ENCODE measurements at places on chromosomes 7 and 10.

- no peak for DNase-seq
These were observed 32.7 kb downstream of the R3HCC1L start for GRCh38 chr10:98167191-98167590.

- DNase-seq, result no peak
These were observed 2.3 kb downstream of the MINPP1 start for GRCh38 chr10:87506956-87507355.

- no peak for DNase-seq
These were observed 97.1 kb downstream of the TCF7L2 start for GRCh38 chr10:113047151-113047550.

DNA sequence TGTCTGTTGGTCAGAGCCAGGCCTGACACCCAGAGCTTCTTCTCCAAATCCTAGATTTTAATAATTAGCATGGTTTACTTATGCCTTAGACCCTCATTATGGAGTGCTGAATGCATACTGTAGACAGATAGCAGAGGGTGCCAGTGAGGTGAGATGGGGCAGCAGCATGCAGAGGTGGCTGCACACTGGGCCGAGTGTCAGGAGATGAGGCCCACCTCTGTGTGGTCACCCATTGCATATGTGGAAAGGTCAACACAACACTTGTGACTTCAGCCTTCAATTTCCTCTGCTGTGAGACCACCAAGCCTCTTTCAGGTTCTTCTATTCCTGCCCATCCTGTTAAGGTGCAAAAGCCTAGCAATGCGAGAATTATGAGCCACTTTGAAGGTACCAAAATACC is 39.7 kb upstream of the NMT2 start:
- DNase-seq, result no peak

GRCh38 chr7:139733751-139734150 is 44.0 kb downstream of the HIPK2 start:
- no peak for DNase-seq

GRCh38 chr7:78616539-78616938 is 818.0 kb downstream of the PHTF2 start:
- no peak for DNase-seq

DNA sequence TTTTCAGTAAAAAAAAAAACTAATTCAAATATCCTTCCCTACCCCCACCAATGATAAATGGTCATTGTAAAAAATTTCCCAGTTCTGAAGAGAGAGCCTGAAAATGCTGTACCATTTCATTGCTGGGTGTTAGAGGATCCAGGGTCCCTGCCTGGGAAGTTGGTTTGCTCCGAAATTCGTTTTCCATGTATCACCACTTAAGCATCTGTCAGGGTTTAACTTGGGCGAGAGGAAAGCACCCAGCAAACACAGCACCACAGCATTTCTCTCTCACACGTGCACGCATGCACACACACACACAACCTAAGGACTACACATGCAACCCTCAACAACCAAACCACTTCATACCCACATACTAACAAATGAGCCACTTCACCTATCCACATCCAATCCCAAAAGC is 42.1 kb upstream of the EMX2 start:
- DNase-seq, result no peak

- DNase-seq, result no peak
These were observed 47.0 kb upstream of the VWDE start for GRCh38 chr7:12450615-12451014.

DNA sequence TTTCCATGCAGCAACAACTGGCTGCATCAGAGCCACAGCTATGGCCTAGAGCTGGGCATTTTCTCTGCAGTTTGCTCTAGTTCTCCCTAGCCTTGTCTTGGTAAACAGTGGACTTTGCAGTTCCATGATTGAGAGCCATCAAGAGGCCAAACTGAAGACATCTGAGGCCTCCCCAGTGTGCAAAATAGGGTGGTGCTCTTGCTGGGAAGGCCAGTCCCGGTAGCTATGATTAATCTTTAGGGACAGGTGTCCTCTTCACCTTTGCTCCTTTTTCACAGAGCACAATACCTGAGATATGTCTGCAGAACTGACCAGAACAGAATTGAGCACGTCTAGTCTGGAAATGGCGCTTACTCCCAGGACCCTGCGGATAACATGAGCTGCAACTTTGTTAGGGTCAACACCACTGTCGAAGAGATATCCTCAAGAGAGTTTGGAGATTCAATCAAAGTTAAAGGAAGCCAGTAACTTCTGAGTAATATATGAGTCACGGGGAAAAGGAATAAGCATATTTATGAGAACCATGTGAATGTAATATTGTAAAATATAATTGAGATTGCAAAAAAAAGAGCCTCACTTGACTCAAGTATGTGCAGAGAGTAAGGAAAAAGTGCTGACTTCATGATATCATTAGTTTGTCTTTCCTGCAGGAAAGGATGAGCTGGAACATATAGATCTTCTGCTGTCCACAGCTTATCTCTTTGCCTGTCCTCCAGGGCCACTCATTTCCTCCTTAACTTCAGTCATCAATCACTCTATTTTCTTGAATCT is 76.7 kb downstream of the ANK3 start:
- peak; percentile 70 for DNase-seq

GRCh38 chr7:125257617-125258016 is 328.0 kb upstream of the POT1 start:
- no peak for DNase-seq

DNA sequence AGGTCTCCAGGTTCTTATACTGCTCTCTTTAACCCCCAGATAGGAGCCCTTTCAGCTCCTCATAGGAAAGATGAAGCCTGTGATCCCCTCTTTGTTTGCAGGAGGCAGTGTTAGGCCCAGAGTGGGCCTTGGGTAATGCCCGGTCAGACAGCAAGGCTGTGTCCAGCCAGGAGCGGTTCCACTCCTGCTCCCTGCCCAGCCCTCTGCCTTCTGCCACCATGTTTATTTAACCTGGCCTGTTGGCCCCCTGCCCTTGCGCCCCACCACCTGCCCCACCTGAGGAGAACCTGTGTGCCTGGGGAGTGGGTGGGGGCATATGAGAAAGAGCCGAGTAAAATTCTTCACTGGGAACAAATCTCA is 24.3 kb downstream of the CDH23 start:
- no peak for DNase-seq

DNA sequence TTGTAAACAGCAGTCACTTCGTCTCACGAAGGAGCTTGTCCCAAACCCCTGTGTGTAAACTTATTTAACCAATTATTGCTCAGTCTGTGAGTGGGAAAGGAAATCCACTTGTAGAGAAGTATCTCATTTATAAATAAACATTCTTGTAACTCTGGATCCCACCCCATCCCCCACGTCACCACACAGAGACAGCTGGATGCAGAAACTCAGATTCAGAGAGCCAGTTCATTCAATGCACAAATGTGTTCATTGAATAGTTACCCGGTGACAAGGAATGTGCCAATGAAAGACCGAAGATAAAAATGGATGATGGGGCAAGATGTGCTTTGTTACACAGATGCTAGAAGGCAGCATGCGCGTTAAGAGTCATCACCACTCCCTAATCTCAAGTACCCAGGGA is 8.3 kb upstream of the OCM start:
- peak; percentile 20 for DNase-seq

DNA sequence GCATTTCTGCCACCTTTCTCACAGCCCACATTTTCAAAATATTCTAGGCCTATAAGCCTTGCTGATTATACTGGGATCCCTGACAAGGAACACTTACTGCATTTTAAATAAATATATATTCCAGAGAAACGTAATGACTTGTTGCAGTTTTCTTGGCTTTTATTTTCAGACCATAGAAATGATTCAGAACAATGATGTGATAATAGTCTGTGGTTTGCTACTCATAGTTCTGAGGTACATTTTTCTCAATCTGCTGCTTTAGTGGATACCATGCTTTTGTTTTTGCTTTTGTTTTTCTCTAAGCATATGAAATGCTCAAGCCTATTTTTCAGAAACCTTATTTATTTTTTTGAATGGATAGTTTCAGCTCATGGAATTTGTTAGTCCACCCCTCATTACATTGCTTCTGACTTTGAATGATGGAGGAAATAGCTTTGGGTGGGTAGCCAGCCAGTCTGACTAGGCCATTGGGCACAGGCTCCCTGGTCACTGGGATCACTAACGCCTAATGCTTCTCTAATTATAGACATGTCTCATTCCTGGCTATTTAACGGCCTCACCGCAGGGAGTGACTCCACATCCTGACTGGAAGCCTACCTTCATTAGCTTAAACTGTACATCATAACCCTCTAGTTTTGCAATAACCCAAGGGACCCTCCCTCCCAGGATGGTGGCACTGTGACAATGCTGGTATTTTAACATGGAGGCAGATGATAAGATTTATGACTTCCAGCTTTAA is 66.1 kb downstream of the MBL2 start:
- no peak for DNase-seq

DNA sequence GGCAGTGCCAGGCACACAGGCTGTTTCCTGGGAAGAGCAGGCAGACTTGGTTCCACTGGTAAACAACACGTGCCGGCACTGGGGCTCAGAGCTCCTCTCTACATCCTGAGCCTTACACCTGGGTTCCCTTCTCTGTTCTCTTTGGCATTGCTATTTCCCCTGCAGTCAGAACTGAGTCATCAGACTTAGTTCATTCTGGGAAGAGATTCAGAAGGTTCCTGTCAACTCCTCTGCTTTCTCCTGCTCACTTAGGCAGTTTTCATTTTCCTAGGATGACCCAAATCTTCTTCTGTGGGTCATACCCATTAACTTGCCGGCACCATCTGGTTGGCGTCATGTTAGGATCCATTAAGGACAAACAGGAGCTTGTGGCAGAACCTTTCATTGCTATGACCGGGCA is 33.4 kb upstream of the LRRC18 start:
- DNase-seq, result no peak

DNA sequence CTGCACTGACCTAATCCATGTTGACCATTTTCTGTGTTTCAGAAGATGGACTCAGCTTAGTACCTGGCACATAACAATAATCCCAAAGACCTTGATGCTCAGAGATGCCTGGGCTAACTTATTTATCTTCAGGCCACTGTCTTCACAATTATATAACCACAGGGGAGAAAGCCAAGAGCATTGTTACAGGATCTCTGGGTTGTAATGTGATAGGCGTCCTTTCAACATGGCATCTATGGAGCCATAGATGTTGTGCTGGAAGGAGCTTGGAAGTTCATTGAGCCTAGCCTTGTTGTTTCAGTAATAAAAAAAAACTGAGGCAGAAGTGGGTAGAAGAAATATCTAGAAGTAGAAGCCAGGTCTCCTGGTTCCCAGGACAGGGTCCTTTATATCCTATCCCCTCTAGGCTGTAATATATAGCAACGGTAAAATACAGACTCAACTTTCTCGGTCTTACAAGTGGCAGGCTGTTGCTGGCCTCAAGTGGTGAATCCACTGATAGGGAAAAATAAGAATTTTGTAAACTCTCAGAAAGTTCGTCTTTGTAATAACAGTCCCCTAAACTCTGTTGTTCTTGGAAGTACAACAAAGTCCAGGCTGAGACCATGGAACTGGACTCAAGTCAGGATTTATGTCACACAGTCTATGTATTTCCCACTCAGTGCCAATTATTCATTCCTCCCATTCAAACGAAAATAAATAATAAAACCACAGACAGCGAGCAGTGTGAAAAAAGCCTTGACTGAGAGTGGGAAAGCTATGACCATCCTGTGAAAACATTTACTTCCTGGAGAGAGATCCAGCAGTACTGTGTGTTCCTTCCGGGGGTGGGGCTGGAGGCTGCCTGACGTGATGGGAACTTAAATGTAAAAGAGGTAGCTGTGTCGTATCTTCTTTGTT is 277.6 kb downstream of the REEP3 start:
- peak; percentile 98 for DNase-seq

DNA sequence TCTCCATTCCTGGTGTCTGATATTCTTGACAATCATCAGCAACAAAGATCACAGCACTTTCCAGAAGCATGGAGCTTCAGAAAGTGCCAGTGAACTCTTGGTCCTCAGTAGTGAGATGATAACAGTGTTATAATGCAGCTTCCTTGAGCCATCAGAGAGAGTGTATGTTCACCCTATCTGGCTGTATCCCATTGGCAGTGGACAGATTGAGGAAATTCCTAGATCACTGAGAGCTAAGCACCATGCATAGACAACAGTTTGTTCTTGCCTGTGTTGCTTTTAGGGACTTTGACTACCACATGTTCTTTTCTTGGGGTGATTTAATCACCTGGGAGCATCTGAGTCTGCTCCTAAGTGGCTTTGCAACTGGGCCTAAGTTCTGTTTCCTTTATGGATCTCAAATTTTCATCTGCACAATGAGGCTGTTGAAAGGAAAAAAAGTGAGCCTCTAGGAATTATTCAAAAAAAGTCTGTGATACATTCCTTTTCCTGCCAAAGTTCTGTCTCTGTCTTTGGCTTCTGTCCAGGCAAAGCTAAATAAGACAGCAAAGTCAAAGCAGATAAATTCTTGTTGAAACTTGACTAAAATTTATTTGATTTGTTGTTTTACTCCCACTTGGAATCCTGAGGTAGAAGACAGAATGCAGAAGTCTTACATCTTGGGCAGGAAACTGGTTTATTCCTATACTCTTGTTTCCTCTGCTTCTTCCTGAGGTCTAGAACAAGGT is 14.5 kb upstream of the ZNF282 start:
- DNase-seq, result no peak

- no peak for DNase-seq
These were observed 651 bp downstream of the AFAP1L2 start for GRCh38 chr10:114403541-114404161.

DNA sequence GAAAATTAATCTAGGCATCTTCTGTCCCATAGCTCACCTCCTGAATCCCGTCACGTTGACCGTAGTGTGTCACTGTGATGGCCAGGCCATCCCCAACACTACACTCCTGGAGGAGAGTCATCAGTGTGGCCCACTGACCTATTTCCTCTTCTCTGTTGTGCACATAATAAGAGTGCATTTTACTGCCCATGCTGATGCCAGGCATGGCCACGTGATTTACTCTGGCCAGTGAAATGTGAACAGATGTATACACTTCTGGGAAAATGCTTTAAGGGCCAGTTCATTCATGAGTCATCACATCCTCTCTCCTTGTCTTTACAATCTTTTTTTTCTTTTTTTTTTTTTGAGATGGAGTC is 101.9 kb upstream of the PIP4K2A start:
- peak; percentile 92 for DNase-seq

DNA sequence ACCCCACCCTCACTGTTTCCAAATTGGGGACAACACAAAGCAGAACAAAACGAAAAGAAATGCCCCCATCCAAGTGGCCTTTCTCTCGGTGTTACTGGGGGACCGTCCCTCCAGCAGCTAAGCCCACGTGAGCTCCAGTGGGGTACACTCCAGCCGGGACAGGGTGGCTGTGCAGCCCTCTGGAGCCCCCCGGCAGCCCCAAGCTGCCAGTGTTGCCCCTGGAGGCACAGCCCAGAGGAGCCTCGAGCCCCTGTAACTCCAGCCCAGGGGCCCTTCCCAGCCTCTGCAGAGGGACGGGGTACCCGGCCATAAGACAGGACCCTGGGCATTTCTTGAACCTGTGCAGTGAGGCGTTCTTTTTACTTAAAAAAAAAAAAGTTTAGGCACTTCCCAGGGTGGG is 124.5 kb upstream of the KCTD7 start:
- DNase-seq, result no peak

GRCh38 chr7:143223784-143224183 is 1.9 kb downstream of the TAS2R40 start:
- no peak for DNase-seq

- peak; percentile 85 for DNase-seq
These were observed 26.4 kb upstream of the KLF6 start for GRCh38 chr10:3811291-3811870.
